ENCODE measurements at places on chromosomes 6 and 20. TPM values are rescaled to one million over a fixed set of nuclear protein-coding genes. Genes with fewer than 3 reads are reported as not detected.

- no peak overlapping the region for H3K4me3 ChIP-seq
- H3K4me1 ChIP-seq: no peaks in the 10 kb centered on the region
- DNase-seq: no peak
- H3K27ac ChIP-seq: no peak overlapping the region
- H3K27me3 ChIP-seq: no peaks in the 10 kb centered on the region
- H3K36me3 ChIP-seq: no peaks in the 10 kb centered on the region
Observed at GRCh38 chr6:89269981-89270380, 45.1 kb downstream of the GABRR2 start.

DNA sequence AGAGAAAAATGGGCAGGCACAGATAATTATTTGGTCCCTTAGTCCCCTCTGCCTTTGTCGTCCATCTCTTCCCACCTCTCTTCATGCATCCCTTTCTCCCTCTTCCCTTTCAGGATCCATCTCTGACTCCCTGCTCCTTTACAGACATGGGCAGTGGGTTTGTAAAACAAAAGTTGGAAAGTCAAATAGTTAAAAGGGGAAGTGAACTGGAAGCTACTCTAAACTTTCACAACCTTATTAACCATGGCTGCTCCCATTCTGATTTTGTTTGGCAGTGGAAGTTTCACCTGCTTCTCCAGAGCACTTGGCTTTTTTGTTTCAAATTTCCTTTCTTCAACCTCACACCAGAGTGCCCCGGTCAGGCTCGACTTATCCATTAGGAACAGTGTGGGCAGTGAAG, 1.2 kb downstream of the HLA-DQA2 start:
- no peaks in the 10 kb centered on the region for H3K27me3 ChIP-seq
- no peaks in the 10 kb centered on the region for H3K36me3 ChIP-seq
- no peak overlapping the region for H3K27ac ChIP-seq
- no peaks in the 10 kb centered on the region for H3K4me1 ChIP-seq
- DNase-seq: no peak

DNA sequence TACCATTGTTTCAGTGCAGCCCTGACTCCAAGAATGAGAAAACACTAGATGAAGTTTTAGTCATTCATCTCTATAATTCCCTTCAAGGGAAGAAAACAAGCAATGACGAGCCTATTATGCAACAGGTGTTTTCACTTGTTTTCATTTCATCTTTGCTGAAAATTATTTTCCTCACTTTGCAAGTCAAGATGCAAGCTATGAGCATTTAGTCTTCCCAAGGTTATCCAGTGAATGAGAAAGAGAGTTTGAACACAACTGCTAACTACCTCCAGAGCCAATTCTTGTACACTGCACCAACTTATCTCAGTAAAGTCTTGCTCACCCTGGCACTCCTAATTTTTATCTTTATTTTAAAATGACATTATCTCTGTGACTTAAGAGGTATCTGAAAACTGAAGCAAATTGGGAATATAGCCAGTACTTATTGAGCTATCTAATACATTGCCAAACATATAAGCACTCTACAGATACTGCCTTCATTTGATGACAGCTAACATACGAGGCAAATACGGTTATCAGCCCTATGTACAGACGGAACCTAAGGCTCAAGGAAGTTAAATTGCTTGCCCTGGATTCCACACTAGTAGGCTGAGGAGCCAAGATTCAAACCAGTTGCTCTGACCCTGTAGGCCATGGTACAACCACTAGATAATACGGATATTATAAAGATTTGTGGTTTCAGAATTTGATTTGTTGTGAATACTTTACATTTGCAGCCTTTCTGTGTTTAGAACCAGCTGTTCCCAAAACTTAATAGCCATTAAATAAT, 36.8 kb downstream of the MOXD1 start:
- no peak overlapping the region for H3K27ac ChIP-seq
- H3K4me1 ChIP-seq: no peaks in the 10 kb centered on the region
- DNase-seq: no peak
- H3K36me3 ChIP-seq: no peaks in the 10 kb centered on the region
- H3K4me3 ChIP-seq: no peak overlapping the region
- no peaks in the 10 kb centered on the region for H3K27me3 ChIP-seq

The SLC4A11 gene
- 12.7 TPM for total RNA-seq

GRCh38 chr6:24581084-24581669, 64.8 kb downstream of the KIAA0319 start:
- no peak overlapping the region for H3K4me3 ChIP-seq
- no peak overlapping the region for H3K27ac ChIP-seq
- no peaks in the 10 kb centered on the region for H3K4me1 ChIP-seq
- no peaks in the 10 kb centered on the region for H3K36me3 ChIP-seq

DNA sequence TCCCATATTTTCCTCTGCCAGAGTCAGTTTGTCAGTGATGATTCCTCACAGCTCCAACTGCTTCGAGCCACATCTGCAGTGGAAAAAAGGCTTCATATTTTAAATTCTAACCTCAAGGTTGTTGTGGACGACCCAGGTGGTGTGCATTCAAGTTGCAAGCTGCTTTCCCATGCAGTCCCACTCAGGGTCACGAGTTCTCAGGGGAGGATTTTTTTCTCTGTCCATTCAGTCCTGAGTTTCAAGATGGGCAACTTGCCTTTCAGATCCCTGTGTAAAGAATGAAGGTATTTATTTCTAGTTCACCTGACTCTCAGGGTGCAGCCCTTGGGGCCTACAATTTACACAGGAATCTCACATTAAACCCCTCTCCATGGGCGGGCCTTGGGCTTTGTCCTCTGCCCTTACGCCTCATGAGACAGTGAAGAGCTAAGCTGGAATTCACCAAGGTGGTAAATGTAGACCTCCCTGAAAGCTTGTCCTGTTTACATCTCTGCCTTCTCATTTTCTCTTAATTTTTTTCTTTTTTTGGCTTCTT, 65.9 kb downstream of the TPD52L1 start:
- no peak for DNase-seq
- no peaks in the 10 kb centered on the region for H3K4me1 ChIP-seq
- no peak overlapping the region for H3K4me3 ChIP-seq
- no peaks in the 10 kb centered on the region for H3K36me3 ChIP-seq

DNA sequence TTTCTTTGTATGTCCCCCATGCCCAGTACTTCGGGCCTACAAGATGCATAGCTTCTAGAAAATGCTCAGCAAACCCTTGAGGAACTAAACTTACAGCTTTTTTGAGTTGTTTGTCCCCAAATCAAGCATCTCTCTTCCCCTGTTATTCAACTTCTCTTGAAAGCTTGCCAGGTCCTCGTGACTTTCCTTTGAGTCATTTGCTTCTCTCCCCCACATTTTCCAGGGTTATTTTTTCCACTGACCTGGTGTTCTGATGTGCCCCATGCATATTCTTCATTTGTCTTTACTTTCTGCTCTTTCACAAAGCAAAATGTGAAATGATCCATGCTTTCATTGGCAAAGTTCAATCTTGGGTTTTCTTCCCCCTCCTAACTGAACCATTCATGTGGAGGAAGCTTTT, 204.8 kb downstream of the TFAP2A start:
- H3K4me3 ChIP-seq: no peak overlapping the region
- no peaks in the 10 kb centered on the region for H3K27me3 ChIP-seq
- no peaks in the 10 kb centered on the region for H3K4me1 ChIP-seq
- no peak overlapping the region for H3K27ac ChIP-seq

DNA sequence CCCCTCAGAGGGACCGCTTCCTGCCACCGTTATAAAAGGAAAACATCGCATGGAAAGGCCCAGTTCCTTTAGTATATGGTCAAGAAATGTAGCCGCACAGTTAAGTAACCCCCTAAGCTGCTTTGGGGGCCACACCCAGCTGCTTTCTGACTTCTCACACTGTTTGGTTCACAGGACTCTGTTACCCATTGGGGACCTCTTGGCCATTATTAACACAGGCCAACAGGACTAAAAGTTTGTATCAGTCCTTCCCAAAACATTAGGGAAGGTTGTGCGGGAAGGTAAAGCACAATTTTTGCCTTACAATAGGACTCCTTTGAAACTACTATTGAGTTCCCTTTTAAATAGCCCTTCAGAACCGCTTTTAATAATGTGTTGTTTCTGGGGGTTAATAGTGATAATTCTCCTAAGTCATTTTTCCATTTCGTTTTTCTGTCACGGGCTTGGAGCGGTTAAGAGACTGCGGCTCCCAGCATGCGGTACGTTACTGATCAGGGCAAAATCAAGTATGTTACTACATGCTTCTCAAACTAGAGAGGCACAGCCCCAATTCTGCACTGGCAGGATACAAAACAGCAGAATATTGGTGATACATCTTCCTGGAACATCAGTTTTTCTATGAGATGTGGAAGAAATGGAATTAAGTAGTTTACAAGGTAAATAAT, 668 bp upstream of the RPP40 start:
- H3K36me3 ChIP-seq: no peaks in the 10 kb centered on the region
- H3K27me3 ChIP-seq: no peaks in the 10 kb centered on the region
- H3K27ac ChIP-seq: peak overlapping the region; percentile 90
- H3K4me1 ChIP-seq: no peaks in the 10 kb centered on the region

The PTPRA gene
- 57.7 TPM for total RNA-seq

GRCh38 chr20:3077618-3078134, 6.3 kb downstream of the OXT start:
- H3K27me3 ChIP-seq: no peaks in the 10 kb centered on the region
- no peak overlapping the region for H3K4me3 ChIP-seq
- no peak overlapping the region for H3K27ac ChIP-seq
- no peaks in the 10 kb centered on the region for H3K36me3 ChIP-seq
- DNase-seq: no peak

The CAP2 gene
- 8.7 TPM for total RNA-seq

DNA sequence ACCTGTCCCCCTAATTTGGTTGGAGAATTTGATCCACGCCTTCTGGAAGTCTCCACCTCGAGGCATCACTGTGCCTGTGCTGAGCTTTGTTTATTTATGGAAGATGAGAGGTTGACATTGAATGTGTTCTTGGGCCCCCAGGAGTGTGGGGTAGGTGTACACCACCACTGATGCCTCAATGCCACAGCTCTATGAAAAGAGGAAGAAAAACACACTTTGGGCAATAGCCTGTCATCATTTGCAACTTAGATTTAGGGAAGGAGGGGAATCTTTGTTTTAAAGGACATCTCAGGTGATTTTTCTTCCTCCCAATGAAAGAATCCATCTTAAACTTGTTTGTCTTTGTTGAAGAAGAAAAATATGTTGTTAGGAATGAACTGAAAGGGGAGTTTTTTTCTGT, 42.6 kb downstream of the TBC1D7 start:
- no peak overlapping the region for H3K4me3 ChIP-seq
- H3K27me3 ChIP-seq: no peaks in the 10 kb centered on the region
- H3K27ac ChIP-seq: no peak overlapping the region
- H3K4me1 ChIP-seq: no peaks in the 10 kb centered on the region
- no peaks in the 10 kb centered on the region for H3K36me3 ChIP-seq

- peak overlapping the region; percentile 65 for H3K27ac ChIP-seq
- H3K27me3 ChIP-seq: no peaks in the 10 kb centered on the region
- peaks cover 12% of the 10 kb centered on the region for H3K4me1 ChIP-seq
- peak; percentile 76 for DNase-seq
Observed at GRCh38 chr20:38125157-38126056, 39.7 kb downstream of the TGM2 start.

All from prostate gland (tissue), 2 donors.